ENCODE measurements at places on chromosomes 3 and 15.

DNA sequence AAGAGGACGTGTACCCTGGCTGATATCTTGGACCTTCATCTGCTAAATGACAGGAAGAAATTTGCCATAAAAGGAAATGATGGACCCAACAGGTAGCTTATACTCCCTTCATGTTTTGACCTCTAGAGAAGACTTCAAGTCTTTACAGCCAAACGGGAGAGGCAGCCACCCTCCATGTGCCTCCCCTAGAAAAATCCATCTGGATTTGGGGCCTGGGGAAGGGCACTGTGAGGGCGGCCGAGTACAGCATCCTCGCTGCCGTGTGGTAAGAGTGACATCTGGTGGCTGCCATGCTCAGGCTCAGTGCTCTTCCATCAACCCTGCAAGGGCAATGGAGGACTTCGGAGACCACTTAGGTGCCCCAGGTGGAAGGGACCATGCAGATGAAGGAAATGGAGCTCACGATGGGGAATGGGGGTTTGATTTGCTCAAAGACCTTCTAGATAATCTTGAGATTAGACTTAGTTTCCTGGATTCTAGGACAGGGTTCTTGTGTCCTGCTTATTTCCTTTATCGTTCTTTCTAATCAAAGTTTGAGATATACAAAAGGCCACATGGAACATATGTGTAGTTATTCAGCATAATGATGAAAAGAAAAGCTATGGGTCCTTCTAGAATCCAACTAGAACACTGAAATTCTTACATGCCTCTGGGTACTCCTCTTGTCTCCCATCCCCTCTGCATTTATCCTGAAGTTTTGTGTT lies 44.4 kb downstream of the AQP9 start:
- DNase-seq = peak; percentile 75

GRCh38 chr15:32870240-32871033 lies 152.6 kb downstream of the GREM1 start:
- DNase-seq = peak; percentile 78

GRCh38 chr3:129555616-129556357 lies 12.8 kb downstream of the H1-8 start:
- no peak for DNase-seq

DNA sequence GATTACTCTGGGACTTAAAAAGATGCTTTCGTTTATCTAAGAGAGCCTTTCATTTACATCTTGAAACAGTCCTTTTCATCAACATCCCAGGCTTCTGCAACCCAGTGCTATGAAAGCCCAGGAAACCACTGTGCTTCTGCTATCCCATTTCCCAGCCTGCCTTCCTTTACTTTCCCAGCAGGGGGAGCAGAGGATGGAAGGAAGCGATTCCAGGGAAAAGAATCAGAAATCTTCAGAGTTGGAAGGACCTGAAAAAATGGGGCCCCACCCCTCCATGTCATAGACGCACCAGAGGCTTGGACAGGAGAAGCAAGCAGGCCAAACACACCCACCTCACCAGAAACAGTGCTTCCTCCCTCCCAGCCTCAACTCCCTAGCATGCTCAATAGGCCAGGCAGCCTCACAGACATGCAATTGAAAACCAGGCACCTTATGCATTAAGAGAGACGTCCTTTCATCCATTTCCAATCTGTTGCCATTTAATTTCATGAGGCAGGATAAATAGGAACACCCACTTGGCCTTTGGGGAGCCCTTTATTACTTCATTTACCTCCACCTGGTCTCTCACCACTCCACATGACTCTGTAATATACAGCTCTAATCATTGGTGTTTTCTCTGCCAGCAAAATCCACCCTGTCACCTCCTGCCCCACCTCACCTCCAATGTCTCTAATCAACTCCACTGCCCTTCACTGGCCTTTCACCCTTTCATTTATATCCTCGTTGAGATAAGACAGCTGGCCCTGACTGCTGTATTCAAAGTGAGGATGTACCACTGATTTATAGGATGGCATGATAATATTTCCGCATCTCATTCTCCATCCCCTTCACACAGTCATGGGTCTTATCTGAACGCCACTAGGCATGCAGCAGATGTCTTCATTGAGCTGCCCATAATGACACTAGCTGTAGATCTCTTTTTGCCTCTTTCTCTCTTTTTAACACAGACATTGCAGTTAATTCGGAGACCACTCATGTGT lies 583.9 kb downstream of the NTRK3 start:
- DNase-seq = peak; percentile 24

DNA sequence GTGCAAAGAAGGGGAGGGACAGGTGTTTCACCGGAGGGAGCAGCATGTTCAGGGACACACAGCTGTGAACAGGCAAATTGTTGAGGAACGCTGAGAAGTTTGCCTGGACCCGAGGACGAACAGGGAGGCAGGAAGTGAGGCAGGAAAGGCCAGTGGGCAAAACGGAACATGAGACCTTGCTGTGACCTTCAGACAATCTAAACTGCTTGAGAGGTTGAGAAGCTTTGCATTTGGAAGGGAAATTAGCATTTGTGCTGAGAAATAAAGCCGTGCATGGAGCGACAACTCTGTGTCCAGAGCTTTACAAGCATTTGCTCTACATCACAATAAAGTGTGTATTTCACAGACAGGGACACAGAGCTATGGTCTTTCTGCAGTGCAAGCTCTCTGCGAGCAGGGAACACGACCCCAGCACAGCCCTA lies 47.9 kb downstream of the CDC25A start:
- no peak for DNase-seq

DNA sequence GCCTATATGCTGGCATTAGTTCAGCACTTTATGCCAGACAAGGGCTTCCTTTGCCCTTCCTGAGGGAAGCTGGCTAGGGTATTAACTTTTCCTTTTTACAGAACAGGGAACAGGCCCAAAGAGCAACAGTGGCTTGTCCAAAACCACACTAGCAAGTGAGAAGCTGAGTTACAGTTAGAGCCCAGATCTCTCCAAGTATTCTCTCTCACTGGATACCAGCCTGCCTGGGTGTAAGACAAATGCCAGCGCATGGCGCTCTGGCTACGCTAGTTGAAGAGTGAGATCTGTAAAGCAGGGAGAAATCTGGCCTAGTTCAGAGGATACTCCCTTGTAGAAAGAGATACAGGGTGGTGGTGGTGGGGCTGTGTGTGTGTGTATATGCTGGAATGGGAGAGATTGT lies 38.4 kb downstream of the RAB11A start:
- DNase-seq = peak; percentile 1

GRCh38 chr15:44873103-44873502 lies 83.4 kb upstream of the TERB2 start:
- no peak for DNase-seq
